ENCODE measurements at places on chromosomes 5 and 9.

GRCh38 chr5:56825222-56825824 lies 10.0 kb downstream of the MAP3K1 start:
- DNase-seq = no peak

DNA sequence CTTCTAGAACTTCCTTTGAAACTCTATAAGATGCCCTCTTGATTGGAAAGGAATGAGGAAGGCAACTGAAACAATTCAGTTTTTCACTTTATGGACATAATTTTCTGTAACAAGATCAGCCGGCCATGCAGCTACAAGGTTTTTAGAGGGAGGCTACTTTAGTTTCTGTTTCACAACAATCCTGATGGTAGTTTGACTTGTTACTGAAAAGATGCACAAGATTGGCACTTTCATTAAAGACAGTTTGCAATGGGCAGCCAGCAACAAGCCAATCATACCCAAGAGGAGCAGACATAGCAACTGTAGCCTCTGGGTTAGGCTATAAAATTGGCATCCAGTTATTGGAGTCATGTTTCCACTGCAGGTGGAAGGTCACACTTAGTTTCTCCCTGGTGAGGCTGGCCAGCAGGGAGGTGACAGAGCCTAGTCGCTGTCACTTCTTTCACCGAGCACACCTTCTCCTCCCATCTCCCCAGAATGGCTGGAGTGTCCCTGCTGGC lies 74.3 kb upstream of the TGFBR1 start:
- DNase-seq = no peak

- DNase-seq = no peak
These were observed 20.2 kb upstream of the ALDOB start for GRCh38 chr9:101455656-101456240.

GRCh38 chr5:138096997-138097828 lies 13.4 kb downstream of the WNT8A start:
- DNase-seq = no peak

DNA sequence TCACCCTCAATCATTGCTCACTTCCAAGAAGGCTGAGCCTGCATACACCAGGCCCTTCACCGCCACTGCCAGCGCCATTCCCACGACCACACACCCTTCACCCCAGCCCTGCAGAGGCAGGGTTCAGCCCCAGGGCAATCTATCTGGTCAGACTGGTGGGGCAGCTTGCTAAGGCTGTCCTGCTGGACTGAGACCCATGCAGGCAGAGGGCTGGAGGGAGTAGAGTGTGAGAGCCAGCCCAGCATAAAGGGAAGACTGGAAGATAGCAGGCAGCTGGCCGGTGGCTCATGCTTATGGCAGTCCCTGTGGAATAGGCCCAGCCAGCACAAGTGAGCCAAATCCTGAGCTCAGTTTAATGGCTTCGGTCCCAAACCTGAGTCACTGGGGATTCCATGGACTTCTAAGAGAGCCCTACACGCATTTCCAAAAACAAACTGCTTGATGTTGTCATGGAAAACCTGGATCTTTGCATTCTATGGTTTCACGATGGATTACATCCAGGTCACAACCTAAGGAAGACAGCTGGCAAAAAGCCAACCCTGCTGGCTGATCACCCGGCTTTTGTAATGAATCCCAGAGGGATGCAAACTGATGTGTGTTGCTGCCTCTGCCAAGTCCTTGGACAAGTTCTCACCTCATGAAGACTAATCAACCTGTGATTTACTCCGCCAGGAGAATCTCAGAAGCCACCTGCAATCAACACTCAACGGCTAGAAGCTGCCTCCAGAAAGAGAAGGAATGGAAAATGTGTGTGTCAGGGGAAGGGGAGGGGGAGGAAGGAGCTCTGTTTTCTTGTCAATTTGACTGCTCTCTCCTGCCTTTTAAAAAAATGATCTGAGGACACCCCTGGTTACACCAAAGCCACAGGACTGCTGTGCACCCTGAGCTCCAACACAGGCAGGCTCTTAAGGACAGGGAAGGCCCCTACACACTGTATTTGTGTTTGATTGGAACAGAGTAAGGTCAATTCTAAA lies 143.6 kb downstream of the LHFPL2 start:
- DNase-seq = no peak

GRCh38 chr9:90860382-90860781 lies 58.8 kb downstream of the SYK start:
- DNase-seq = no peak

- DNase-seq = peak; percentile 8
These were observed 41.6 kb downstream of the ADAMTS12 start for GRCh38 chr5:33850100-33850594.

GRCh38 chr9:93898026-93898425 lies 57.1 kb downstream of the BARX1 start:
- peak; percentile 33 for DNase-seq

DNA sequence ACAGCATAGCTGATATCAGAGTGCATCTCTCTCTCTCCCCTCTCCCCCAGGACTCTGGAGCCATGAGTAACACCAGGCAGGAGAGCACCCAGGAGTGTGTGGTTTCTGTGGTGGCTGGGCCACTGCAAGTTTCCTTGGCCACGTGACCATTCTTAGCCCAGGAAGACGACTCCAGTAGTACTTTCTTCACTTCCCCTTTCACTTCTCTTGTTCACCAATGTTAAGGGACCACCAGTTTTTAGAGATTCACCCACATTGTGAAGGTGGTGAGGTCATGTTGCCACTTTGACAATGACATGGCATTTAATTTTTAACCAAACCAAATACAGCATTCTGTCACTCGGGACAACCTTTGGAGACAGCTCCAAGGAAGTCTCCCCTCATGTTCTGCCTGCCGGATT lies 17.9 kb upstream of the DAPK1 start:
- DNase-seq = no peak

GRCh38 chr9:104350541-104350940 lies 153.5 kb upstream of the OR13F1 start:
- DNase-seq = no peak

- DNase-seq = no peak
These were observed 280.7 kb downstream of the SPOCK1 start for GRCh38 chr5:137218471-137218870.

- no peak for DNase-seq
These were observed 62.3 kb downstream of the GTF3C4 start for GRCh38 chr9:132732326-132733259.

DNA sequence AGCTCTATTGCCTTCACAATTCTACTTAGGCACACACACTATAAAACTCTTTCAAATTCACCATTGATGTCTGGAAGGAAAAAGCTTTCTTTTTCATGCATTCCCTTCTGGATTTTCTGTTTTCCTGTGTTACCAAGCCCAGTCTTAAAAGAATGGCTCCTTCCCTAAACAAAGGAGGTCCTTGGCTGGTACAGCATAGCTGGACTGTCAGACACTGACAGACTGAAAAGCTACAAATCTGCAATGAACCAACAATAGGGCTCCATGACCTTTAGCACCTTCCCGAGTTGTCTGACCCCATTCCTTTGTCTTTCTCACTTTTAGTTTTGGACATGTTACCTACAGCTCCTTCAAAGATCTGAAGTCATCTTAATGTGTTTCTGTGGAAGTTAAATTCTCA lies 382.5 kb downstream of the TMEM161B start:
- no peak for DNase-seq

- no peak for DNase-seq
These were observed 1061.0 kb downstream of the NR2F1-AS1 start for GRCh38 chr5:92519811-92520632.

DNA sequence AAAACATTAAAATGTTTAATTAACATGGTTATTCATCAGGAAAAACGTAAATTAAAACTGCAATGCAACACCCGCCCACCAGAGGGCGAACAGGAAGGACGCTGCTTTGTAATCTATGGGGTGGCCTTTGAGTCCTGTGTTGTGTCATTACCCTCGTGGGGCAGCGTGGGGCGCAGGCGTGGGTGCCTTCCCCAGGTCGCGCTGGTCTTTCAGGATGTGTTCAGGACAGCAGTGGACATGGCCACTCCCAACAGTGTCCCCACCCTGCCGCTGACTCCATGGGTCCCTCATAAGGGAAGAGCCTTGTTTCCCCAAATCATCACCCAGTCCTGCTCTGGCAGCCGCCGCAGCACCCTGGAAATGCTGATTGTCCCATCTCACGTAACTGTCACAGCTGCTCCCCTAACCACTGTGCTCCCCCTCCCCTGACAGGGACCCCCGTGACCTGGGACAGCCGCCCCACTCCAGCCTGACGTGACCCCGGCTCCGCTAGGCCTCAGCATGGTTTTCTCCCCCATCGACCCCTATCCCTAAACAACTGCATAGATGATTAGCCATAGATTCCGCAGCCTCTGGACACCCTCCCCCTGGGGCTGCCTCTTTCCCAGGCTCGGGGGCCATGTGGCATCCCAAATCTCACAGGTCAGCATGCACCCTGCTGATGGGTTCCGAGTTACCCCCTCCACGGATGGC lies 36.4 kb downstream of the GLT6D1 start:
- peak; percentile 53 for DNase-seq

DNA sequence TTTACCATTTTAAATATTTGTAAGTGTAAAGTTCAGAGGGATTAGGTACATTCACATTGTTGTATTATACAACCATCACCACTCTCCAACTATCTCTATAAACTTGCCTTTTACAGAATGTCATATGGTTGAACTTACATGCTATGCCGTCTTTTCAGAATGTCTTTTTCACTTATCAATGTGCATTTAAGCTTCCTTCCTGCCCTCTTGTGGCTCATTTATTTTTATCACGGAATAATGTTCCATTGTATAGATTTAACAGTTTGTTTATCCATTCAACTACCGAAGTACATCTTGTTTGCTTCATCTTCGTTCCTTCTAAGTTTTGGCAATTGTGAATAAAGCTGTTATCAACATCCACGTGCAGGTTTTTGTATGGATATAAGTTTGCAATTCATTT lies 133.3 kb upstream of the C6 start:
- no peak for DNase-seq

GRCh38 chr5:136249678-136250266 lies 56.8 kb upstream of the SMIM32 start:
- DNase-seq = no peak

DNA sequence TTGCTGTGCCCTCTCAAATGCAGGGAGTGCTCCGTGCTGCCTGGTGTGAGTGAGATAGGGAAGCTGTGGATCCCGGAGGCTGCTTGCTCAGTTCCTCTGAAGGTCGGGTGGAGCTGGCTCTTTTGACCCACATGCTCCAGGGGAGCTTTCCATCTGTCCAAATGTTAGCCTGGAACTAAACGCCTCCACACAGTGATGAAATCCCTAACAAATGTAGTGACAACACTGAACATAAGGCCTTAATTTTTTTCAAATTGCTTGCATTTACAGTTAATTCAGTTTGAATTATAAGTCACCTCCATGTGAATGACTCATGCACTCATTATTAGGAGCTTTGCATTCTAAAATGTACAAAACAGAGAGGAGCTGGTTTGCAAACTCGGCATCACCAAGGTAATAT lies 27.0 kb downstream of the PRDM6 start:
- no peak for DNase-seq

DNA sequence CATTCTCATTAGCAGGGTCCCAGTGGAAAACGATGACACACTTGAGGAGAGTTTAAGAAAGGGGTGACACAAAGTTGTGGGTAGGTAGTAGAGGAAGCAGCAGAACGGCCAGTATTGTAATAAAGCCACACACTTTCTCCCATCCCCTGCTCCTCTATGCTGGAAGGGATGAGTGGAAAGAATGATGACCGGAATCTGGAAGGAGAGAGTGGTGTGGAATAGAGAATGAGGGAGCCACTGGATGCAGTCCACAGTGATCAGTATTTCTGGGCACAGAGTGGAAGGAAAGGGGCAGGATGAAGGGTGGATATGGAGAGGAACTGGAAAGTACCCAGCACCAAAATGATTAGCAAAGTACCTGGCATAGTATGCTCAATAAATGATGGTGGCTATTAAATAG lies 133.8 kb upstream of the DAB2 start:
- DNase-seq = no peak

DNA sequence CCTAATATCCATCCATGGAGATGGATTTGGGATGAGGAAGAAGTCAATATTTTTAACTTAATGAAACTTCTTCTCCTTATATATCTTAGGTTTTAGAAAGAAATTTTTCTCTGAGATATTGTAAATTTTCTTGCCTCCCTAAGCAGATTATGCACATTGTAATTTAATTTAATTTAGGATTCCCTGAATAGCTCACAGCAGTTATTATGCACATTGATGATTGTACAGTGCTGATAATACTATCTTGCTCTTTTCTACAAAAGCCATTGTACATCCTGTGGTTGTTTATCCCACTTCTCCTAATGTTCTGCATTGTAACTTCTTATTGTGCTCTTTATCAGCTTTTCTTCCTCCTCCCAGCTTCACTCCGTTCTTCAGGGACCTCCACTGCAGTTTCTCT lies 410.4 kb upstream of the WWC1 start:
- DNase-seq = no peak

- DNase-seq = no peak
These were observed 156.5 kb upstream of the PITX1 start for GRCh38 chr5:135190416-135191083.

GRCh38 chr9:126376311-126377175 lies 49.9 kb downstream of the MVB12B start:
- DNase-seq = no peak

DNA sequence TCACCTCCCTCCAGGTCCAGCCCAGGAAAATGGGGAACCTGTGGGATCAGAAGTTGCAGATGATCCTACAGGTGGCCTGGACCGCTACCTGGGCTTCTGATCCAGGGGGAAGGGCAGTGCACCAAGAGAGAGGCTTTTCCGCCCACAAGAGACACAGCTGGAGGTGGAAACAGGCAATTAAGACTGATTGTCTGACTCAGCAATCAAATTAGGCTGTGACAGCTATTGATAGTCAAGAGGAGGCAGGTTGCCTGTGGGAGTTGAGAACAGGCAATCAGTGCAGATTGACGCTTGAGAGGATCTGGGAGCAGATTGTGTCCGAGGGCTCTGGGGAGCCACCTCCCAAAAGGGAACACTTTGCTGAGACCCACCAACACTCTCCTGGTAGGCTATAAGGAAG lies 71.1 kb upstream of the SLC44A1 start:
- DNase-seq = no peak

- no peak for DNase-seq
These were observed 54.2 kb upstream of the HSPA9 start for GRCh38 chr5:138629392-138629791.

DNA sequence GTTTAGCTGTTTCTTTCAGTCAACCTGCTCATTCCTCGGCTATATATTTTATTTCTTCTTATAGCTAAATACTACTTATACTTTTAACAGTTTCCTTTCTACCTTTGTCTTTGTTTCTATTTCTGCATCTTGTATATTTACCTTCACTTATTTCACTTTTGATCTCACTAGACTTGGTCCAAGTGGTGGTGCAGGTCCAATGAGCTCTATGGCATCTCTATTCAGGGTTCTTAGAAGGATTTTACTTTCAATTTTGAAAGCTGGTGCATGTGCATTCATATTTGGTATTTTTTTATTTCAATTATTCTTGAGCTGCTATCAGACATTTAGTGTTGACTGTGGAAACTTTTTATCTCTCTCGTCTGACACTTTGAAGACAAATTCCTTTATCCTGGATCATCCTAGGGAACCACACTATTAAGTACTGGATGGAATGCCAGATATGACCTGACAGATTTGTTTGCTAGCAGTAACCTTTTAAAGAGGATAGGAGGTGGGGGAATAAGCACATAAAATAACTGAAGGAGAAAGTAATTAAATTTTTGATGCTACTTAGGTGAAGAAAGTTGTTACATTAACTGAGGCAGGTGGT lies 123.1 kb upstream of the PJA2 start:
- DNase-seq = no peak
